ENCODE measurements at places on chromosomes 2 and 18. TPM values are rescaled to one million over a fixed set of nuclear protein-coding genes. Genes with fewer than 3 reads are reported as not detected.

Gene ABHD1
- 0.93 TPM for total RNA-seq

Gene ATP5F1A
- 319 TPM for total RNA-seq

Gene TRIM43
- not detected for total RNA-seq

Gene SRD5A2
- 0.06 TPM for total RNA-seq

Gene AQP12B
- not detected for total RNA-seq

Gene LYG1
- 1.3 TPM for total RNA-seq

Gene KLHL41
- total RNA-seq, result 0.13 TPM

Gene APOB
- total RNA-seq, result 0.01 TPM

Gene ME2
- total RNA-seq, result 32.4 TPM

Gene UBE2E3
- total RNA-seq, result 71.7 TPM

Gene SERPINB13
- total RNA-seq, result not detected

Gene SH3RF3
- total RNA-seq, result 0.56 TPM

Gene LHCGR
- not detected for total RNA-seq

Gene EN1
- total RNA-seq, result 0.84 TPM

Gene NEU4
- 0.37 TPM for total RNA-seq

Gene RAD51AP2
- not detected for total RNA-seq

Gene SERPINB12
- total RNA-seq, result not detected

Gene C2orf80
- total RNA-seq, result not detected

Gene LGALSL
- 12.3 TPM for total RNA-seq

Gene LBH
- 140 TPM for total RNA-seq

Gene HOXD10
- 5.3 TPM for total RNA-seq

Gene UGT1A6
- 1.1 TPM for total RNA-seq

Gene IMPA2
- 93.6 TPM for total RNA-seq

Gene DCDC2C
- not detected for total RNA-seq

Gene MYL1
- not detected for total RNA-seq

Gene SULT1C4
- total RNA-seq, result not detected

Gene BMP10
- not detected for total RNA-seq

Gene SPP2
- total RNA-seq, result not detected

Gene ERICH2
- total RNA-seq, result not detected

Gene LRRC30
- not detected for total RNA-seq

Gene BCL11A
- total RNA-seq, result 0.17 TPM

Gene REG3A
- total RNA-seq, result not detected

Data from A549 treated with Hydrocortisone at 1 μM for 4 hours (cell line).